ENCODE measurements at places on chromosomes 7 and 10. TPM values are rescaled to one million over a fixed set of nuclear protein-coding genes. Genes with fewer than 3 reads are reported as not detected.

- no peaks in the 10 kb centered on the region for H3K4me1 ChIP-seq
- H3K27ac ChIP-seq = no peak overlapping the region
- H3K27me3 ChIP-seq = no peaks in the 10 kb centered on the region
Measured at GRCh38 chr10:42987575-42987974, 89.3 kb upstream of the RET start.

The GAD2 gene
- total RNA-seq = not detected

The MYO3A gene
- 0.37 TPM for total RNA-seq

The CLRN3 gene
- total RNA-seq = 110 TPM

DNA sequence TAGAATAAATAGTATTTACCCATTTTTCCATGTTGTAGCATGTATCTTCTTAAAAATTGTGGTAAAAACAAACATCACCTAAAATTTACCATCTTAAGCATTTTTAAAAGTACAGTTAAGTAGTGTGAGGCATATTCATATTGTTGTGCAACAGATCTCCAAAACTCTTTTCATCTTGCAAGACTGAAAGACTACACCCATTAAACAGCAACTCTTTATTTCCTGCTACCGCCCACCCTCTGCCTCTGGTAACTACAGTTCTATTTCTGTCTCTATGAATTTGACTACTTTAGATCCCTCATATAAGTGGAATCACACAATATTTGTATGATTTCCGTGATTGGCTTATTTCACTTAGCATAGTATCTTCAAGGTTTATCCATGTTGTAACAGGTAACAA lies 40.0 kb upstream of the AGBL3 start:
- no peaks in the 10 kb centered on the region for H3K36me3 ChIP-seq
- H3K4me1 ChIP-seq = no peaks in the 10 kb centered on the region
- DNase-seq = no peak

GRCh38 chr10:29370097-29371092 lies 81.5 kb downstream of the LYZL1 start:
- no peak overlapping the region for H3K27ac ChIP-seq
- no peak overlapping the region for H3K4me3 ChIP-seq
- H3K27me3 ChIP-seq = no peaks in the 10 kb centered on the region
- DNase-seq = no peak
- no peaks in the 10 kb centered on the region for H3K4me1 ChIP-seq
- H3K36me3 ChIP-seq = no peaks in the 10 kb centered on the region

The GBX1 gene
- total RNA-seq = not detected

GRCh38 chr7:98049034-98049433 lies 57.6 kb upstream of the LMTK2 start:
- no peak overlapping the region for H3K27ac ChIP-seq
- no peaks in the 10 kb centered on the region for H3K4me1 ChIP-seq
- H3K4me3 ChIP-seq = no peak overlapping the region
- H3K27me3 ChIP-seq = no peaks in the 10 kb centered on the region
- no peak for DNase-seq

DNA sequence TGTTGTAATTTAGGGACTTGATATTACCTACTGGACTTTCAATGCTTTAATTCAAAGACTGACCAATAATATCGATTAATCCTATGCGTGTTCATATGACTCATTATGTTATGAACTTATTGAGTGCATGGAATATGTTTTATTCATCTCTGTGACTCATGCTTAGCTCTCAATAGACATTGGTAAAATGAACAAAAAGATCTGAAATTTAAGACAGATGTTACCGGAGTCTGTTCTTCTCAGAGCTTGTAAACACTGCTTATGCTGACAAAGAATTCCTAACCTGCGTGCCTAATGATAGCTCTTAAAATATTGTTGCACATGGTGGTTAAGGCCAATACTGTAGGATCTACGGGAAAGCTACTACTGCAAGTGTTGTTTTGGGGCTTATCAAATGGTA lies 131.5 kb upstream of the ACBD5 start:
- no peak overlapping the region for H3K27ac ChIP-seq
- no peak overlapping the region for H3K4me3 ChIP-seq
- H3K4me1 ChIP-seq = no peaks in the 10 kb centered on the region
- H3K27me3 ChIP-seq = no peaks in the 10 kb centered on the region
- no peak for DNase-seq

- no peaks in the 10 kb centered on the region for H3K4me1 ChIP-seq
- H3K27me3 ChIP-seq = no peaks in the 10 kb centered on the region
- H3K27ac ChIP-seq = no peak overlapping the region
- H3K4me3 ChIP-seq = no peak overlapping the region
Measured at GRCh38 chr7:158729646-158730382, 25.2 kb upstream of the NCAPG2 start.

GRCh38 chr10:17504547-17505245 lies 50.3 kb upstream of the ST8SIA6 start:
- H3K27ac ChIP-seq = no peak overlapping the region
- no peak overlapping the region for H3K4me3 ChIP-seq
- no peak for DNase-seq

The SFRP5 gene
- 0.57 TPM for total RNA-seq

The HYCC1 gene
- 5.5 TPM for total RNA-seq
